ENCODE measurements at places on chromosomes 1 and 21. TPM values are rescaled to one million over a fixed set of nuclear protein-coding genes. Genes with fewer than 3 reads are reported as not detected.
A peak's percentile ranks its signal among the peaks of the same experiment; 100 is the strongest.

- no peaks in the 10 kb centered on the region for H3K36me3 ChIP-seq
- H3K27me3 ChIP-seq, result no peaks in the 10 kb centered on the region
Measured at GRCh38 chr1:30129001-30129408, 594.4 kb downstream of the MATN1 start.

DNA sequence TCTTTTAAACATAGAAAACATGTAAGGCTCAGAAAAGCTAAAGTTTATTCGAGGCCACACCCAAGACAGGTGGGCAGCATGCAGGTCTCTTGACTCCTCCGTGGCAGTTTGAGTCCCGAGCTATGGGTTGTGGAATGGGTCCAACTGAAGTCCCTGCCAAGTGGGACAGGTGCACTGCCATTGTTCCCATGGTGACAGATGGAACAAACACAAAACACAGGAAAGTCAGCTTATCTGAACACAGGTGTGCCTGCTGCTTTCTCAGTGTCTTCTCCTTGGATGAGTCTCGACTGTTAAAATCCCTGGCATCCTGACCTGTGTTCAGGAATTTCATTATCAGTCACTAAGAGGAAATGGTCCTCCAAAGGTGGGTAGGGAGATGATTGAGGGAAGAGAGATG lies 99.0 kb upstream of the RAB4A start:
- DNase-seq, result no peak
- H3K4me3 ChIP-seq, result no peak overlapping the region
- H3K4me1 ChIP-seq, result peaks cover 4% of the 10 kb centered on the region
- no peaks in the 10 kb centered on the region for H3K36me3 ChIP-seq
- H3K27ac ChIP-seq, result no peak overlapping the region

GRCh38 chr1:183039985-183040447 lies 16.8 kb downstream of the LAMC1 start:
- no peak for DNase-seq
- no peak overlapping the region for H3K4me3 ChIP-seq
- H3K4me1 ChIP-seq, result peaks cover 10% of the 10 kb centered on the region
- no peaks in the 10 kb centered on the region for H3K27me3 ChIP-seq
- no peaks in the 10 kb centered on the region for H3K36me3 ChIP-seq
- peak overlapping the region; percentile 5 for H3K27ac ChIP-seq

- no peak overlapping the region for H3K4me3 ChIP-seq
- no peaks in the 10 kb centered on the region for H3K27me3 ChIP-seq
- DNase-seq, result no peak
- H3K36me3 ChIP-seq, result no peaks in the 10 kb centered on the region
- peaks cover 3% of the 10 kb centered on the region for H3K4me1 ChIP-seq
- H3K27ac ChIP-seq, result no peak overlapping the region
Measured at GRCh38 chr1:6465461-6466005, 440 bp downstream of the TNFRSF25 start.

- no peaks in the 10 kb centered on the region for H3K36me3 ChIP-seq
- H3K27ac ChIP-seq, result no peak overlapping the region
- no peak overlapping the region for H3K4me3 ChIP-seq
- no peak for DNase-seq
- H3K4me1 ChIP-seq, result no peaks in the 10 kb centered on the region
Measured at GRCh38 chr1:89873770-89874169, 52.9 kb downstream of the LRRC8D start.

- H3K27ac ChIP-seq, result no peak overlapping the region
- H3K27me3 ChIP-seq, result no peaks in the 10 kb centered on the region
- no peak overlapping the region for H3K4me3 ChIP-seq
- DNase-seq, result no peak
- H3K36me3 ChIP-seq, result no peaks in the 10 kb centered on the region
Measured at GRCh38 chr1:230062521-230062920, 4.5 kb upstream of the GALNT2 start.

DNA sequence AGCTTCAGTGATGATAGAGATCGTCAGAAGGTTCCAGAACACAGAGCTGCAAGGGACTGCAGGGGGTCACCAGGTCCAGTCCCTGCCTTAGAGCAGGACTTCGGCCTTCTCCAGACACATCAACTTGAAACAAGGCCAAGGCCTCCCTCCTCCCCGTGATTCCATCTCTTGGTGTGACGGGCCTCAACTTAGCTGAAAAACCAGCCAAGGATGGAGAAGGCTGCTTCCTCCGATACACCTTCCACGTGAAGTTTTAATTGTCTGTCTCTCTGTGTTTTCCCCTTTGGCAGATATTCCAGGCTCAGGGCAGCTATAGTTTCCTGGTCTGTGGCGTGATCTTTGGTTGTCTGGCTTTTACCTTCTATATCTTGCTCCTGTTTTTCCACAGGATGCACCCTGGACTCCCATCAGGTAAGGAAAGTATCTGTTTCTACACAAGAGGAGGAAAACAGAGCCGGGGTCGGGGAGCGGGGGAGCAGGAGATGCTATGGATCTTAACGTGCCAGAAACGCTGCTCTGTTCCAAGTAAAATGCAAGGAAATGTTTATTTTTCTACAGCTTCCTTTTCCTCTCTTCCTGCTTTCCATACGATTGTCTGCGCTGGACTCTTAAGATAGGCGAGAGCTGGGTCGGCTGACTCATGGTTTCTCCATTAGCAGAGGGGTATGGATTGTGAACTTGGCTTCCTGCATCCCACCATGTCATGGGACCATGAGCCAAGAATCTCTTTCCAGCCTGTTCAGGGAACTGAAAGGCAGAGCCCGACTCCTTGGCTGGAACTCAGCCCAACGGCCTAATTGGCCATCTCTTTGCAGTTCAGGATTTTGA lies 32.8 kb downstream of the ELK4 start:
- DNase-seq, result peak; percentile 81
- H3K36me3 ChIP-seq, result no peaks in the 10 kb centered on the region
- H3K4me3 ChIP-seq, result no peak overlapping the region
- H3K27me3 ChIP-seq, result no peaks in the 10 kb centered on the region
- H3K27ac ChIP-seq, result peak overlapping the region; percentile 51

DNA sequence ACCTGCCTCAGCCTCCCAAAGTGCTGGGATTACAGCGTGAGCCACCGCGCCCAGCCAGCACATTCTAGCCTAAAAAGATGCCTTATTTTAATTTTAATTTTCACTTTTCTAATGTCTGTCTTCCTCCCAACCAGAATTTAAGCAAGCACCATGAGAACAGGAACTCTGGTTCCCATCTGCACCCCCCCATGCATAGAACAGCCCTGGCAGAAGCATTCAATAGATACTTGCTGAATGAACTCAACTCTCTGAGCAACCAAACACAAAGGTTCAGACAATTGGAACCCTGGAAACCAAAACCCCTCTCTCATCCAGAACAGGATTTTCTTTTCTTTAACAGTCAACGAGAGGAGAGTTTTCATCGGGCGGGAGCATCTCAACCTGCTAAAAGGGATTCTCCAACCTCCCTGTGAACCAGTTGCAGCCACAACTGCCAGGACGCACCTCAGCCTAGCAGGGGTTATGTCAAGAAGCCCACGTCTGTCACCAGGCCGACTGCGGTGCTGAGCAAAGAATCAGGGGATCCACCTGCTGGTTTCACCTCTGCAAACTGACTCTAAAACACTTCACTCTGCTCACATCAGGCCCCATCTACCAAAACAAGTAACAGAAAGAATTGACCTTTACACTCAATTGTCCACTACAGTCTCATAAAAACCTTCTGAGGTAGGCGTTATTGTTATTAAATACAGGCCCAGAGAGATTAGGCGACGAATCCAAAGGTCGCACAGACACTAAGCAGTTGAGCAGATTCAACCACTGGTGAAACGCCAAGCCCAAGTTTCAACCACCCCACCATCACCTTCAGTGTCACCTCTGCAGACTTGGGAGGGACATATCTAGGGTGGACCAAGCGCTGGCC lies 1.7 kb downstream of the KIAA2013 start:
- no peaks in the 10 kb centered on the region for H3K27me3 ChIP-seq
- H3K4me1 ChIP-seq, result peaks cover 7% of the 10 kb centered on the region
- peak overlapping the region; percentile 64 for H3K4me3 ChIP-seq
- H3K36me3 ChIP-seq, result no peaks in the 10 kb centered on the region
- no peak for DNase-seq
- no peak overlapping the region for H3K27ac ChIP-seq

- H3K27ac ChIP-seq, result no peak overlapping the region
- H3K4me1 ChIP-seq, result no peaks in the 10 kb centered on the region
- no peak overlapping the region for H3K4me3 ChIP-seq
- H3K36me3 ChIP-seq, result no peaks in the 10 kb centered on the region
- DNase-seq, result no peak
- no peaks in the 10 kb centered on the region for H3K27me3 ChIP-seq
Measured at GRCh38 chr1:52296345-52296744, 69.7 kb downstream of the CC2D1B start.

Gene THEM5
- total RNA-seq, result not detected

DNA sequence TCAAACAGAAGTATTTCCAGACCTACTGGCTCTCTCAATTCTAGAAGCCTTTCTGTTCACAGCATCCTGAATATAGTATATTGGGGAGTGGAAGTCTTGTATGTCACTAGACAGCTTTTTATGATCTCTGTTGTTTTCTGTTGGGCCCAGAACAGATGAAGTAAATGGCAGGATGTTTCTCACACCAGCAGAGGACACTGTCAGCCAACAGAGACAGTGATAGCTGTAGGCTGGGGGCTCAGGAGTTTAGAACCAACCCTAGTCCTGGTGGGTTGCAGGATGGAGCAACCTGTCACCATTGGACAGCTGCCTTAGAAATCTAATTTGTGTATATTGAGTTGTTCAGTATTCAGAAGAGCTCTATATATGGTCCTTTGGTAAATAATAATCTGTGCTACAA lies 16.9 kb downstream of the AGO1 start:
- H3K27me3 ChIP-seq, result no peaks in the 10 kb centered on the region
- DNase-seq, result no peak
- no peaks in the 10 kb centered on the region for H3K4me1 ChIP-seq
- no peaks in the 10 kb centered on the region for H3K36me3 ChIP-seq

- DNase-seq, result no peak
- no peak overlapping the region for H3K27ac ChIP-seq
- H3K4me1 ChIP-seq, result no peaks in the 10 kb centered on the region
- no peak overlapping the region for H3K4me3 ChIP-seq
Measured at GRCh38 chr21:42459082-42459460, 37.0 kb downstream of the RSPH1 start.

- no peaks in the 10 kb centered on the region for H3K27me3 ChIP-seq
- H3K36me3 ChIP-seq, result no peaks in the 10 kb centered on the region
Measured at GRCh38 chr1:221612047-221612777, 129.7 kb downstream of the DUSP10 start.

Gene SEC16B
- total RNA-seq, result 4.7 TPM

- no peaks in the 10 kb centered on the region for H3K27me3 ChIP-seq
- H3K36me3 ChIP-seq, result no peaks in the 10 kb centered on the region
- no peaks in the 10 kb centered on the region for H3K4me1 ChIP-seq
- no peak overlapping the region for H3K4me3 ChIP-seq
- no peak for DNase-seq
- no peak overlapping the region for H3K27ac ChIP-seq
Measured at GRCh38 chr1:17200756-17201155, 4.2 kb upstream of the PADI1 start.

DNA sequence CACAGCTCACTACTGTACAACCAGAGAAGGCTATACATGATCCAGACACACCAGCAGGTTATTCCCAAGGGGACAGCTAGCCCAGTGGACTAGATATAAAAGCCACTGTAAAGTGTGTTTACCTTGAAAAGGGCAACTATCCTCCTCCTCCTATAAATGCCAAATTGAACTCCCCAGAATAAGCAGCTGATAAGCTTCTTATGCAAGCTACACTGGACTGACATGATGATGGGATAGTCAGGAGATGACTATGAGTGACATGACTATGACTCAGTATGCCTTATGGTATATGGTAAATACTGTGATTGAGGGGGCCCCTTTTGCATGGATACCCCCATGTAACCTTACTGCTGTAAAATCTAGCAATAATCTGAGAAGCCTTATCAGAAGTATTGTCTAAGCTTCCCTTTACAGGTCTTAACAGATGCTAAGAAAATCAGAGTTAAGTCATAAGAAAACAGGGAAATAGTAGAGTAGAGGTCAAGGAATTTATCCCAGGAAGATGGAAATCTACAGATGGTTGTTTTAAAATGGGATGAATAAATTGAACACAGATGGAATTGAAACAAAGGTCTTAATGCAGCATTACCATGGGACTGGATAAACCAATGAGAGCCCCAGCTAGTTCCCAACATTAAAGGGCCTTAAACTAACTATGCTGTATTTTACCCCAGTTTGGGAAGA lies 55.8 kb downstream of the TRIM33 start:
- no peaks in the 10 kb centered on the region for H3K27me3 ChIP-seq
- no peaks in the 10 kb centered on the region for H3K4me1 ChIP-seq
- no peaks in the 10 kb centered on the region for H3K36me3 ChIP-seq
- no peak overlapping the region for H3K27ac ChIP-seq

DNA sequence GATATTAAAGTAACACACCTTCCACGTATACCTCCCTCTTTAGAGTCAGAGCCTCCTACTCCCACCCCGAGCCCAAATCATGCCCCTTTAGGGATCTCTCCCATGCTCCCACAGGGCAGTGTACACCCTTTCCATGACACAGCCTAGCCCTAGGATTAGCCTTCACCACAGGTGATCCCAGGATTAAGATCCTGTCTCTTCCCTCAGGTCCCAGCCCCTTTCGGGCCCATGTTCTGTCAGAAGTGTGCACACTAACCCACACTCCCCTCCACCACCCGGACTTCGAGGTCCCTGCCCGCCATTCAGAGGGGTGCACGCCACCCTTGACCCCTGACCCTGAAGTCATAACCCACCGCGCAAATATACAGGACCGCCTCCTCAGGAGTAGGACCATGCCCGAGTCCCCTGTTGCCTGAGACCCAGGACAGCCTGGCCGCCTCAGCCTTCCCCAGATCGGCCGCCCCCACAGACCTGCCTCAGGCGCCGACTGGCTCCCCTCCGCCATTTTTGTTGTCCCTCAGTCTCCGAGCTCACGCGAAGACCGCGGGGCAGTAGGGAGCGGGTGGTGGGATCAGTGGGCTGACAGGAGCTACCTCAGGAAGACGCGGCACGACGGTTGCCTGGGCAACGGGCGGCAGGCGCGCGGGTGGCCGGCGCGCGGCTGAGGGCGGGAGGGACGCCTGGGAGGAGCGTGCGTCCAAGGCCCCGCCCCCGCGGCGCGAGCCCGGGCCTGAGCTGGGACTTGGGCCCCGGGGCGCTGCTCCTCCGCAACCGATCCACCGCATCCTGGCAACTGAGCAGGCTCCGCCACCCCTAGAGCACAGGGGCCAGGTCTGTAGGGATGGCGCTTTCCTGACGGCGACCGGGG lies at the start of gene AGBL4:
TSS of gene AGBL4 (minus strand) at position 663 of the 868 bp plus-strand sequence.
- no peaks in the 10 kb centered on the region for H3K27me3 ChIP-seq
- H3K27ac ChIP-seq, result no peak within 1 kb of the TSS
